ENCODE measurements at places on chromosomes 6 and 20. TPM values are rescaled to one million over a fixed set of nuclear protein-coding genes. Genes with fewer than 3 reads are reported as not detected.

DNA sequence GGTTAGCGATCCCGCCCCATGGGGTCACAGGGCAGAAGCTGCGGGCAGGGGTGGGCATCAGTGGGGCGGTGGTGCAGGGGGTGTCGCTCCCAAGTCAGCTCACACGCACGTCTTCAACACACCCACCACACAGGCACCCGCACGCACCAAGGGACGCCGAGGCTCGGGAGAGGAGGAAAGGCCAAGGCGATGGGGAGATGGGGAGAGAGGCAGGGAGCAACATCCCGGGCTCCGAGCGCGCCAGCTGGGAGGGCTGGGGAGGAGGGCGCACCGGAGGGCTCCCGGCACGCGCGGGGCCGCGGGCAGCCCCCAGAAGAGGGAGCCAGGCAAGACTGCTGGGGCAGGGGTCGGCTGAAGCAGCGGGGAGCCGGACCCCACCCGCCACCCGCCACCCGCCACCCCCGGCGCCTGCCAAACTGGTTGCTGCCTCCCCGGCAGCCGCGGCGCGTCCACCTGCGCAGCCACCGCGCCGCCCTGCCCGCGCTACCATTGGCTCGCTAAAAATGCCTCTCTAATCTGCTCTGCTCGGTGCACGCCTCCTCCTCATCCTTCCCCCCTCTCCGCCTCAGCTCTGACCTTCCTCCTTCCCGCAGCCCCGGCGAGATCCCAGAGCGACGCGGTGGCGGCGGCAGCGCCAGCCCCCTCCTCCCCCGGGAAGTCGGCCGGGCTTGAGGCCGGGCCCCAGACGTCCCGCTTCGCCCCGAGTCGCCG lies at the start of gene PACSIN1:
PACSIN1 (plus strand) TSS at position 546 of the 711 bp plus-strand sequence. CDS start 60,230 bp downstream, outside the sequence.
- ATAC-seq: no peak

DNA sequence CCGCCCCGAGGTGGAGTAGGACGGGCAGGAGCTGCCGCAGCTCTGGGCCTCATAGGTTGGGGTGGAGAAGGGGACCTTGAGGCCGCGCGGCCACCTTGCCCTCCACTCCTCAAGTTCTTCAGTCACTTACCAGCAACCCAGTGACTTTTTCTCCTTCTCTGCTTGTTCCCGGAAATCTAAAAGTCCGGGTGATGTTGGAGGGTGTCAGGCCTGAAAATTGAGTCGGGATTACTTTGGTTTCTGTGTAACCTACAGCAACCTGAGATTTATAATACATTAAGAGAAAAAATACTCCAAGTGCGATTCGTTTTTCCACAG lies 338 bp downstream of the RWDD1 start:
- ATAC-seq: no peak

GRCh38 chr6:80438772-80439171 lies 332.3 kb downstream of the BCKDHB start:
- ATAC-seq: no peak

DNA sequence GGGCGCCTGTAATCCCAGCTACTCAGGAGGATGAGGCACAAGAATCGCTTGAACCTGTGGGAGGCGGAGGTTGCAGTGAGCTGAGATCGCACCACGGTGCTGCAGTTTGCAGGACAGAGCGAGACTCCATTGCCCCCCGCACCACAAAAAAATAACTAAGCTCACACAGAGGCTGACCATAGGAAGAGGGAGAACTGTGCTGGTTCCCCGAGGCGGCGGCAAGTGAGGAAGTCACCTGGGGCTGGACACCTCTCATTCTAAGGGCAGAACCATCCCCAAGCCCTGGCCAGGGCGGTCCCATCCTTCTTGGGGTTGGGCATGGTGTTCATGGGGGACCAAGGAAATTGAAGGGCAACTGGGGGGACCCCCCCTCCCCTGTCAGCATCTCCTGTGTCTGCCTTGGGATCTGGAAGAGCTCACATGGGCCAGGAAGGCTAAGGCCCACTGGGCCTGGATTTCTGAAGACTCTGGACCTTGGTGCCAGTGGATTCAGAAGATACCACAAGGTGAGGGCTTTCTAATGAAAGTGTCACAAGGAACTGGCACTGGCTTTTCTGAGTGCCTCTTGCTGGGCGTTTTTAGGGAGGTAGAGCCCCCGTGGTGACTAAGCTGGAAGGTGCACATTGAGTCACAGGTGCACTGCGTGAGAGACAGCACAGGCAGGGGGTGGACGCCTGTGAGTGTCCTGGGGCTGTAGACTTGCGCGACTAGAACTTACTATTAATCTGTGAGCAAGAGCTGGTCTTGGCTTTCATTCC lies 11.5 kb downstream of the IRF4 start:
- ATAC-seq: no peak

DNA sequence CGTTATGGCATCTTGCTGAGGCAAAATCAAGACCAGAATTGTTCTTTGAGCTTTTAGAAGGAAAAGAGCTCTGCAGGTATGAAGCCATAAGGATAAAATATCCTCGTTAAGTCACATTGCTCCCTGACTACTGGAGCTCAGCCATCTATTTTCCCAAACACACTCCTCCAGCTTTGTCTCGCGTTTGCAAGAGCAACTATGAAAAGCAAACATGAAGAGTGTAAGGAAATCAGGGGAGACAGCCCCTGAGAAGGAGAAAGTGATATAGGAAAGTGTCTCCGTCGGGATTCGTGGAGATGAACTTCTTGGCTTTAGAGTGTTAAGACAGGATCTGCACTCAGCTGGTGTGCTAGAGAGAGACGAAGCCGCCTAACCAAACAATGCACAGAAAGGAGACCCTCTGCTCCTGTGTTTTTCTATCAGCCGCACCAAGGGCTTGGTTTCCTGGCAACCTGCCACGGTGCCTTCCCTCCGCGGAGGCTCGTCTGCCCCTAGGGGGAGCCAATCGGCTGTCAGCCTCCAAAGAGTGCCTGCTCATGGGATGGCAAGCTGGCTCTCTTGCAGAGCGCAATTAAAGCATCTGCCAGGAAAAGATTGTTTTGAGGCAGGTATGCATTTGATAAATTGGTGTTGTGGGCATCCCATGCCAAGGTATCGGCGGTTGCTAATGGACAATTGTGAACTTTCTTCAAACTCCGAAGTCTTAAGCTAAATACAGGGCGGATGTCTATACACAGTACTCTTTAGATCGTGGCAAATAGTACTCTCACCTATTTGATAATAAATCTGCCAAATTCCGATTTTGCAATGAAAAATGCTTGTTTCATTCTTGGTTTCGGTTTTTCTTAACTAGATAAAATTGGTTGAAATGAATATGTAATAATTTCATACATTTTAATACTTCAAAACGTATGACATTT lies 603.2 kb downstream of the RNF144B start:
- ATAC-seq: peak; percentile 28

DNA sequence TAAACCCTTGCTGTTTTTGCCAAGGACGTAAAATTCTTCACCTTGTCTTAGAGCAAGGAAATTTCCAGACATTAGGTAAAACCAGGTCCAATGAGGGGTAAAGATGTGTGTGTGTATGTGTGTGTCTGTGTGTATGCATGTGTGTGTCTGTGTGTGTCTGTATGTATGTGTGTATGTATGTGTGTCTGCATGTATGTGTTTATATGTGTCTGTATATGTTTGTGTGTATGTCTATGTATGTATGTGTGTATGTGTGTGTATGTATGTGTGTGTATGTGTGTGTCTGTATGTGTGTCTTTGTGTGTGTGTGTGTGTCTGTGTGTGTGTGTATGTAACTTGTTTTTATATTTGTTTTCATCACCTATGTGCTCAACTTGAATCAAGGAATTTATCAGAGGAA lies 373.7 kb downstream of the TAF4 start:
- no peak for ATAC-seq

GRCh38 chr20:63071541-63072181 lies 64.9 kb upstream of the BHLHE23 start:
- no peak for ATAC-seq

DNA sequence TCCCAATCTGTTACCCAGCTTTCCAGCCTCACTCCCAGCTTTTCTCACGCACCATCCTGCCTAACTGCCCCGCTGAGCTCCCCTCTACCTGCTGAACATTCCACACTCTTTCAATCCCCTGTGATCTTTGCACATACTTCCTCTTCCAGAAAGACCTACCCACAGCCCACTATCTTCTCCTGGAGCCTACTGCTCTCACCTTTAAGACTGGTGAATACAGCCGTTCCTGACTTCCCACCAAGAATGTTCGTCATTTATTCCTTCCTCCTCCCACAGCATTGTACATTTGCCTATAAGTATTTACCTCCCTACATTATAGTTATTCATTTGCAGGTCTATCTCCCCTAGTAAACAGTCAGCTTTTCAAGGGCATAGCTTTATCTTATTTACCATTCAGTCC lies 61.9 kb upstream of the MBOAT1 start:
- ATAC-seq: no peak

DNA sequence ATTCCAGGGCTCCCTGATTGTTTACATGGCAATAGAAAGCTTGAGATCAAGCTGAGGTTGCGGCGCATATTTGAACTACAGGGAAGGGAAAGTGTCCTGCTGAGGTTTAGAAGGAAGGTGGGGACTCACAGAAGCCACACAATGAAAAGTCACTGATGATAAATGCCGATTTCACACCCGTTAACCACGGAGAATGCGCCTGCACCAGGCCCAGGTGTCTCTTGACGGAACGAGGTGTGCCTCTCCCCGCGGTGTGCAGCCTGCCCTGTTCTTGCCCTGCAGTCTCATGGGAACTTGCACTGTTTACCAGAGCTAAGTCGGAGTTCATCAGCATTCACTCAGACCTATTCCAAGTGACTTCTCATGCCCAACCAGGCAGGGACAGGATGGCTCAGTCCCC lies 90.3 kb downstream of the LY86 start:
- no peak for ATAC-seq

DNA sequence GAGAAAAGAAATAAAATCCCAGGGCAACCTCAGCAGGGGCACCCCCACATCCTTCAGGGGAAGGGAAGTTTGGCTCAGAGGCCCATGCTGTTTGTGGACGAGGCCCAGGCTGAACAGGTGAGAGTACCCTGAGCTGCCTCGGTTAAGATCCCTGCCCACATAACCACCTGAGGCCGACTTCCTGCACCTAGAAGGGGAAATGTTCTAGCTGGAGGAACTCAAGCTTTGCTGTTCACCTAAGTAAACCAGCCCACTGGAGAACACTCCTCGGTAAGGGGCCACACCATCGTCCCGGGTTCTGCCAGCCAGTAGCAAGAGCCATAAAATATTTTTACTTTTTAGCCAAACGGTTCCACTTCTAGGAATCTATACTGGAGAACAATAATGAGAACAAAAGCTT lies 88.2 kb downstream of the SLC23A2 start:
- no peak for ATAC-seq

- no peak for ATAC-seq
Observed at GRCh38 chr6:33082702-33083101, 6.9 kb downstream of the HLA-DPB1 start.

GRCh38 chr20:35284267-35284991 lies at the start of gene EIF6:
EIF6 (minus strand) TSS chr20:35284772; CDS start chr20:35284487, 285 bp downstream.
- peak; percentile 92 for ATAC-seq

DNA sequence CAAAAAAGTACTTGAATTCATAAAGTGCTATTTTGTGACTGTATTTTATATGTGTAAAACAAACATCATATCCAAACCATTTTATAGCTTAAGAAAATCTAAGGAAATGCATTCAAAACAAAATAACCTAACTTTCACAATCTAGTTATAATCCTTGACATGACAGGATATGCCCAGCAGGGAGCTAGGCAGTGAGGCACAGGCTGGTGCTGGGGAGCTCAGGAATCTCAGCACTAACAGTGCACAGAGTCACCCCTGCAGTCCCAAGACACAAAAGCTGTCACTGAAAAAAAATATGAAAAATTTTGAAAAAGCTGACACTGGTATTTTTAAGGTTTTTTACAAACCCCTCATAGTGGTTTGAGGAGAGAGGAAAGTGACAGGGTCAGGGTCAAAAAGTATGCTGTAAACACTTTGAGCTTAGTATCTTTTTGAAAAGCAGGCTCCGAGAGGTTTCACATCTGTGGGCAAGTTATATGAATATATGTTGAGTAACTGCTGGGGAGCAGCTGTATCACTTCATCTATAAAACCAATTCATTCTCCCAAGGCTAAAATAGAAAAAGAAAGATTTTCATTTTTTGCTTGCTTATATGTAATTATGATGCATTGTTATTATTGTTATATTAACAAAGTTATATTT lies 24.1 kb downstream of the LGSN start:
- ATAC-seq: no peak

GRCh38 chr6:22149096-22149495 lies 147.7 kb downstream of the PRL start:
- no peak for ATAC-seq

GRCh38 chr6:135728589-135728988 lies 122.9 kb upstream of the PDE7B start:
- no peak for ATAC-seq

DNA sequence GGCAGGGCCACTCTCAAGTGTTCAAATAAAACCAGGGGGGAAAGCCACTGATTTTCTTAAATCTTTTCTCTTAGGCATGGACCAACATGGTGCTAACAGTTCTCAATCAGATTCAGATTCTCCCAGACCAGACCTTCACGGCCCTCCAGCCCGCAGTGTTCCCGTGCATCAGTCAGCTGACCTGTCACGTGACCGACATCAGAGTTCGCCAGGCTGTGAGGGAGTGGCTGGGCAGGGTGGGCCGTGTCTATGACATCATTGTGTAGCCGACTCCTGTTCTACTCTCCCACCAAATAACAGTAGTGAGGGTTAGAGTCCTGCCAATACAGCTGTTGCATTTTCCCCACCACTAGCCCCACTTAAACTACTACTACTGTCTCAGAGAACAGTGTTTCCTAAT lies 41.5 kb upstream of the SMIM28 start:
- ATAC-seq: no peak

GRCh38 chr6:118996289-118996820 lies 61.4 kb upstream of the MCM9 start:
- ATAC-seq: no peak

GRCh38 chr6:98639089-98639635 lies 195.2 kb upstream of the POU3F2 start:
- ATAC-seq: no peak

- ATAC-seq: no peak
Observed at GRCh38 chr6:131660195-131660594, 23.1 kb downstream of the ENPP3 start.

GRCh38 chr6:110140650-110141049 lies 38.8 kb downstream of the WASF1 start:
- no peak for ATAC-seq

GRCh38 chr6:88989215-88989614 lies 25.8 kb upstream of the RNGTT start:
- ATAC-seq: no peak

DNA sequence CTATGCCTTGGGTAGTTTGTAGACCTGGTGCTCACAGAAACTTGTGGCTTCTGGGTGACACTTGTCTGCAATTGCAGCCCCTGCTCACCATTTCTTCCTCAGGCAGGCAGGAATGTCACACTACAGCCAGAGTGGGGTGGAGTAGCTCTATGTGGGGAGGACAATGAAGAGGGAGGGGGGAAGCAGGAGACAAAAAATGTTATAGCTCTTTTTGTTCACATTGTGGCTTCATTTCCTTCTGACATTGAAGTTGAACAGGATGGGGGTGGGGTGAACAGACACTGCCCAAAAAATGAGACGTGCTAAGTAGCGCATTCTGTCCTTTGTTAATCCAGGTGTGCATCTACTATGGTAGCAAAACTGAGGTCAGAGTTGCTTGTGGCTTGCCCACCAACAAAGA lies at the start of gene THEMIS:
THEMIS (minus strand) TSS at position 124 of the 400 bp plus-strand sequence. CDS start 126 bp downstream, outside the sequence.
- ATAC-seq: no peak

The PAK5 gene
- 0.05 TPM for total RNA-seq

The TCF21 gene
- 13.5 TPM for total RNA-seq

The RIPOR3 gene
- total RNA-seq: 24.1 TPM

The C20orf202 gene
- total RNA-seq: 0.27 TPM

The SIRPG gene
- 0.62 TPM for total RNA-seq

The GGTLC1 gene
- not detected for total RNA-seq

The GINS1 gene
- total RNA-seq: 0.31 TPM

The NTSR1 gene
- total RNA-seq: 0.13 TPM

The SAPCD1 gene
- total RNA-seq: not detected

The XKR7 gene
- total RNA-seq: 0.07 TPM

The EYS gene
- total RNA-seq: 0.15 TPM

The MAP7 gene
- 1.1 TPM for total RNA-seq

The SCGN gene
- total RNA-seq: 1.3 TPM

The FUCA2 gene
- 28.4 TPM for total RNA-seq

Measured in gastroesophageal sphincter (tissue), 4 donors.